ENCODE measurements at places on chromosomes 12 and 14.
A peak's percentile ranks its signal among the peaks of the same experiment; 100 is the strongest.

DNA sequence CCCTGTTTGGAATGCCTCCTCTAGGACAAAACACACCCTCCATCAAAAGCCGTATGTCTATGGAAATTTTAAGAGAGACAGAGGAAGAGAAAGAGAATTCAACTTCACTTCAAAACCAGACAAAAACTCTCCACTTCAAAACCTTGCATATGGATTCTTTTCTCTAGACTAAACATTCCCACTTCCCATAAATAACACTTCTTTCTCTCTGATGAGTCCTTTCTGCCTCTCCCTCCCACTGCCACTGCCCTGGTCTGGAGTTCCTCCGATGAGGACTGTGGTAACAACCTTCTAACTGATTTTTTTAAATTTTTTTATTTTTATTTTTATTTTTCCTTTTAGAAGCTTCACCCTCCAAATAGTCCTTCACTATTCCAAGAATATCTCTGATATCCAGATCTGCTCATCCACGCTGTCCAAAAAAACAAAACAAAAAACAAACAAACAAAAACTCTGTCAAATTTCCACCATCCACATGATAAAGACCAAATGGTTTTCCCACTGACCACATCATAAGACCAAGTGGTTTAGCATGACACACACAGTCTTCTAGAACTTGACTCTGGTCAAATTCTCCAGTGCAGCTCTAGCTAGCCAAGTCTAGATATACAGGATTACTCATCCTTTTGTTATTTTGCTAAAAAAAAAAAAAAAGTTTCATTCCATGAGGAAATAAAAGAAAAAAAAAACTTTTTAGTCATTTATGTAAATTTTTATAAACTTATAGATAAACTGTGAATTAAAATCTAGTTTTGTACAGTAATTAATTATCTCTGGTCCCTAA, 256.0 kb downstream of the PPFIA2 start:
- peak; percentile 85 for DNase-seq

DNA sequence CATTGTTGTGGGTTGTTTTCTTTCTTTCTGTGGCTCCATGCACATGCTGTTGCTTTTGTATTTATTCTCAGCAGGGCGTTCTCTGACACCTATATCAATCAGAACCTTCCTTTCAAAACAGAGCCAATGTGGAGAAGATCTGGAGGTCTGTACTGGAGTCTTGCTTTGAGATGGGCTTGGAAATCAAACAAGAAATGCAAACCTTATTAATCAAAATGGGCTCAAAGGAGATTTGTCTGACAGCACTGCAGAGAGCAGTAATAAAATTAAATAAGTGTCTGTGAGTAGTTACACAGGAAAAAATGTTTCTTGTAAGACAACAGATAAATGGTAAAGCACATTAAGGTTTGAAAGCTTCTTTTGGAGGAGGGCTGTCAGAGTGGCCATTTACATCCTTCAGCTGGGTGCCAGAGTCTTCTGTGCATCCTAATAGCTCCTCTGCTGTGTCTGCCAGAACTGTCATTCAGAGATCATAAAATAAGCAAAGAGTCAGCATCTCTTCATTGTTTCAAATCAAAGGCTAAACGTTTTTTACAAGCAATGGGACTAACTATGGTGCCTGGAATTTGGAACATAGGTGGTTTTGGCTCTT, 414.3 kb downstream of the NAV3 start:
- no peak for DNase-seq

DNA sequence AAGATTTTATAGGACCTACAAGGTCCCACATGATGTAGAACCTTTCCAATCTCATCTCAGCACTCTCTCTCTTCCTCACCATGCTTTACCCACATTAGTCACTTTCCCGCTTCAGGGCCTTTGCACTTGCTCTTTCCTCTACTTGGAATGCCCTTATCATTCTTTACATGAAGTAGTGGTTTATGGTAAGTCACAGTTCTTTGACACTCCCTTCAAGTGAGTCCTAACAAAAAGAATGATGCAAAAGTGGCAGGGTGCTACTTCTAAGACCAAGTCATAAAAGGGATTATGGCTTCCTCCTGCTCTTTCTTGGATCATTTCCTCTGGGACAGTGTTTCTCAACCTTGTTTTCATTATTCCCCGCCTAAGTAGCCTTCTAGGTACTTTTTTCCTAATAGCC, 13.1 kb downstream of the TMBIM4 start:
- no peak for DNase-seq

DNA sequence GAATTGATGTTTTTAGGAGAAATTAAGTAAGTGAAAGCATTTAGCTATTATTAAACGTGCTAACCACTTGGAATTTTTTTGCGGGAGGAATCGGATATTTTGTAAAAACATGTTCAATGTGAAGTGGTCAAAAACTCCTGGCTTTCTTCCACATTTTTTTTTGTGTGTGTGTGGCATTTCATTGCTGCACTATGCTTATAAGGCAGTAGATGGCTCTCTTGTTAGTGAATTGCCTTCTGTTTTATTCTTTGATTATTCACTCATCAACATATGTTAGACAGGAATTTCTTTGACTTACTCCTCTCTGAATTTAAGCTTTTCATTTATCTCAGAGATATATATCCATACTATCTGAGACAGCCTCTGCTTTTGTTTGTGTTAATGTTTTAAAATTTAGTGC, 71.3 kb downstream of the DERA start:
- DNase-seq: peak; percentile 70

DNA sequence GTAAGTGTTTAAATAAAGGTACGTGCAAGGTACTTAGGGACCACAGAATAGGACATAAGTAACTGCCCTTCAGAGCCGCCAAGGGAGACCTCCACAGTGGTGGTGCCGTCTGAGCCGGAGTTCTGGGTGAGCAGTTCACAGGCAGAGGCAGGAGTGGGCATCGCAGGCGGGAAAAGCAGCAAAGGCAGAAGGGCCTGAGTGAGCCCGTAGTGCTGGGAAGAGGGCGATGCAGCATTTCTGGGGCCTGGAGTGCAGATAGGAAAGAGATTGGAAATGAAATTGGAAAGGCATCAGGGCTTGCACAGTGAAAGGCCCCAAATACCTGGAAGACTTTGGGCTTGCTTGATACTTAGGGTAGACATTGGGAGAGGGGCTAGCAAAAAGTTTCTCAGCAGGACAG, 32.9 kb downstream of the EVL start:
- no peak for DNase-seq

GRCh38 chr12:2633825-2634200, 161.0 kb upstream of the FKBP4 start:
- no peak for DNase-seq

- no peak for DNase-seq
Observed at GRCh38 chr14:76653875-76654572, 107.2 kb upstream of the VASH1 start.

DNA sequence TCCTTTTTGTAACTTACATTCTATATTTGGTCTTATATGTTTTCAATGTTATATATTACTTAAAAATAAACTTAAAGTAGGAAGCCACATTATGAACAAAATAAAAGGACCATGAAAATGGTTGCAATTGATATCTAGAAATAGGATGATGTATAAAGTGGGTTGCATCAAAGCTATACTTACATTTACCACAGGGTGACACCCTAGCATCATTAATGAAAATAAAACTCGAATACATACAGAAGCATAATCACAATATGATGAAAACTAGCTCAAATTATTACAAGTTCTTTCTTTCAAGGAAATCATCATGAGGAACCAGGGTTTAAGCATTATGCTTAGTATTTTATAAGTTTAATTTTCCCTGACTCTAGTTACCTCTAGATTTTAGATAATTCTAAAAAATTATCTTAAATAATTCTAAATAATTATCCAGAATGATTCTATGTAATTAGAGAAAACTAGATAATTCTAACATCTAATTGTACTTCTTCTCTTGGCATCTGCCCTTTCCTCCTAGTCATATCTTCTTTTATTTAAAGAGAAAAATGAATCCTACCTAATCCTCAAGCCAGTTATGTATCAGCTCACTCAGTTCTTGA, 31.2 kb downstream of the TAS2R7 start:
- peak; percentile 50 for DNase-seq

DNA sequence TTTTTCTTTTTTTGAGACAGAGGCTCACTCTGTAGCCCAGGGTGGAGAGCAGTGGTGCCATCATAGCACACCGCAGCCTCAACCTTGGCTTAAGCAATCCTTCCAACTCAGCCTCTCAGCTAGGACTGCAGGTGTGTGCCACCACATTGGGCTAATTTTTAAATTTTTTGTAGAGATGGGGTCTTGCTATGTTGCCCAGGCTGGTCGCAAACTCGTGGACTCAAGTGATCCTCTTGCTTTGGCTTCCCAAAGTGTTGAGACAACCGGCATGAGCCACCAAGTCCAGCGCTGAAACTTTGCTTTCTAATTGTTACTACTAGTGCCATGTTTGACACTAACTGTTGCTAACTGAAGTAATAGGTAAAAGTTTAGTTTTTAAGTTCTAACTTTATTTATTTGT, 8.0 kb downstream of the RNF10 start:
- no peak for DNase-seq

DNA sequence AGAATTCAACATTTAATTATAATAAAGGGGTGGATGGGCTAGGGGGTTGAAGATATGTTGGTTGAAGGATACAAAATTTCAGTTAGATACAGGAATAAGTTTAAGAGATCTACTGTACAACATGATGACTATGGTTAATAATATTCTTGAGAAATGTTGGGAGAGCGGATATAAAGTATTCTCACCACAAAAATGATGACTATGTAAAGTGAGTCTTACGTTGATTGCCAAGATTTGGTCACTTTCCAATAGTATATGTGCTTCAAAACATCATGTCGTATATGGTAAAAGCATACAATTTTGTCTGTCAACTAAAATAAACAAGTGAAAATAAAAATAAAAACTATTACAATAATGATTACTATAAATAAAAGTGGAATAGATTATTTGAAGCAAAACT, 802.0 kb downstream of the C12orf50 start:
- DNase-seq: peak; percentile 88

DNA sequence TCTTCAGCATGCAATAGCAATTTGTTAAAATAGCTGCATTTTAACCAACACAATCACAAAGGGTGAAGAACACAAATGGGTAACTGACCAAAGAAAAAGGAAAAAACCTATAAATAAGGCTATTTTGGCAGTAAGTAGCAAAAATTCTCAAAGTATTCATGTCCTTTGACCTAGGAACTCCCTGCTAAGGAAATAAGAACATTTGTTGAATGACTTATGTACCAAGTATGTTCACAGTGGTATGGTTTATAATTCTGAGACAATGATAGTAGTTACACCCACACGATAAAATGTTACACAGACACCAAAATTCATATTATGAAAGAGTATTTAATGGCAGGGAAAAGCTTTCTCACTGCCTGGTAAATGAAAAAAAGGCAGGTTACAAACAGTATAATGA, 16.9 kb downstream of the CCDC88C start:
- DNase-seq: no peak

- no peak for DNase-seq
Observed at GRCh38 chr14:39275395-39275794, 41.7 kb downstream of the MIA2 start.

DNA sequence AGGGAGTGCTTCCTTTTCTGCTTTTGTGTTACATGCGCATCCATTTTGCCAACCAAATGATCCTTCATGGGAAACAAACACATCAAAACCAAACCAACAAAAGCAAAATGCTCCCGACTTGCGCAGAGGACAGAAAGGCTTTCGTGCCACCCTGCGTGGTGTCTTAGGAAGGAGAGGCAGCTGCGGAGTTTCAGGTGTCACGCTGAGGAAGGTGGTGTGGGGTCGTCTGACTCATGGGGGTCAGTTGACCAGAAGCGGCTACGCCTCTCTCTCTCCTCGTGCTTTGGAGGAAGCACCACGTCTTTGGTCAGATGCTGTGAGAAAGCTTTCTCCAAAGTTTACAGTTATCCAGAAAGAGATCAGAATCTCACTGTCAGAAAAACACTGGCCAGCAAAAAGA, 7.9 kb downstream of the EMP1 start:
- no peak for DNase-seq

DNA sequence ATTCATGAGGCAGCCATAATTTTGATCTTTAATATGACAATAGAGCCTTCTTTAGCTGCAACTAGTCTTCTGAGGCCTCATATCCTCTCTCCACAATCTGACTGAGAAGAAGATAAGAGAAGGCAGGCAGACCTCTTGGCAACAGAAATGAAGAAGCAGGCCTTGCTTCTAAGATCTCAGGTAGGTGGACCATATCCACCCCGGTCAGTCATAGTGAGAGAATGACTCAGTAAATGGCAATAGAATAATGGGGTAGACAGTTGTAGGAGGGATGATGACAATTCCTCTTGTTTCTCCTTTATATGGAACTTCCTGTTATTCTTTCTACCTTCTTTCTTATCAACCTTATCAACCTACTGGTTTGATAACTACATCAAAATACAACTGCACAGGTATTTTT, 246.7 kb upstream of the G2E3 start:
- no peak for DNase-seq

DNA sequence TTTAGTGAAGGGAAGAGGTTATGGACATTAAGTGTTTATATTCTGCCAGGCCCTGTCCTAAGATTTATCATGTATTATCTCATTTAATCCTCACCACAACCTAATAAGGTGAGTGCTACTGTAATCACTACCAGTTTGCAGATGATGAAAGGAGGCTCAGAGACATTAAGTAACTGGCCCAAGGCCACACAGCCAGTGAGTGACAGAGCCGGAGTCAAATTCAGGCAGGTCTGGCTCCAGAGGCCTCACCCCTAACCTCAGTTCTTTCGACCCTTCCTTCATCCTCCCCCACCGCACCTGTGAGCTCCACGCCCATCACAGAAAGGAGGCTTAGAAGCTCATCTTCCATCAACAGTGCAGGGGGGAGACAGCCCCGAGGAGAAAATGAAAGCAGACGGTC, 197.3 kb downstream of the RBM19 start:
- no peak for DNase-seq

DNA sequence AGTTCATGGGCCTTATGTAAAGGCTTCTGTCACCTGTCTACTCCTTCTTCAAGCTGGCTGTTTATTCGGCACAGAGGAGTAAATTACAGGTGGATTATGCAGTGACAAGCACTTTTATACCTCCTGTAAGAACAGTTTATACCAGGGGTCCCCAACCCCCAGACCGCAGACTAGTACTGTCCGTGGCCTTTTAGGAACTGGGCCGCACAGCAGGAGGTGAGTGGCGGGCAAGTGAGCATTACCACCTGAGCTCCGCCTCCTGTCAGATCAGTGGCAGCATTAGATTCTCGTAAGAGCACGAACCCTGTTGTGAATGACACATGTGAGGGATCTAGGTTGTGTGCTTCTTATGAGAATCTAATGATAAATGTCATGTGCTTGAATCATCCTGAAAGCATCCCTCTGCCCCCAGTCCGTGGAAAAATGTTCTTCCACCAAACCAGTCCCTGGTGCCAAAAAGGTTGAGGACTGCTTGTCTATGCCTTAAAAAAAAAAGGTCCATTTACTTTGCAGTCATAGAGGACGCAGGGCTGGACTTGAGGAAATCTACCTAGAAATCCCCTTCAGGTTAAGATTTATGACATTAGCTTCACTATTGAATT, 78.8 kb downstream of the ETV6 start:
- DNase-seq: peak; percentile 44

GRCh38 chr12:56657416-56658379, 11.9 kb upstream of the ATP5F1B start:
- no peak for DNase-seq

- DNase-seq: no peak
Observed at GRCh38 chr12:4106621-4107020, 166.9 kb upstream of the CCND2 start.

GRCh38 chr12:130644146-130644545, 72.0 kb downstream of the RIMBP2 start:
- DNase-seq: no peak

All from fibroblast of upper back skin (primary cell).